ENCODE measurements at places on chromosomes 5 and 9.

GRCh38 chr9:14256588-14256987 is 57.4 kb downstream of the NFIB start:
- no peak for DNase-seq

GRCh38 chr9:121220996-121221663 is 19.5 kb upstream of the RAB14 start:
- no peak for DNase-seq

GRCh38 chr9:114958844-114959235 is 28.4 kb upstream of the TNFSF8 start:
- no peak for DNase-seq

DNA sequence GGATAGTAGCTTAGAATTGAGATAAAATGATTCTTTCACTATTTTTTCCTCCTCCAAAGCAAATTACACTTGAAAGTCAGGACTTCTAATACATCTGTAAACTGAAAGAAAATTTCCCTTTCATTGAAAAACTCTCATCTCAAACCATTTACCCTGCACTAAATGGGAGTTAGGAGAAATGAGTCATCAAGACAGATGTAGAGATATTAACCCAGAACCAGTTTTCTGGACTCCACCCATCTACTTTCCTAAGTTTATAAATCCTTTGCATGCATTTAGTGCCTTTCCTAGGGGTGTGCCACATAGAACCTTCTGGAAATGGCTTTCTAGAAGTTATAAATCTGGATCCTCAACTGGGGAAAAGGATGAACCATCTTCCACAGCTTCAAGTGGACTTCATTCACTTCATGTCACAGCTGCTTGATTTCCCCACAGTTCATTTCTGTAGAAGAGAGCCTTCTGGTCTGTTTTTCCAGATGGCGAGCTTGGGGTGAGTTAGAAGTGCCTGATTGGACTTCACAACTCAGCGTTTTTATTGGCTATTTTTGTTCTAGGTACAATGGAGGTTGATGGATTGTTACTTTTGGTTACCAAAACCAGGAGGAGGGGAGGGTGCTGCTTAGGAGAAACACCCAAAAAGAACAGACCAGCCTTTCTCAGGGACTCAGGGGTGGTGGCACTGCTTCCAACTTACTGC is 72.5 kb upstream of the GPR151 start:
- no peak for DNase-seq

GRCh38 chr5:27325513-27325912 is 287.1 kb upstream of the CDH9 start:
- DNase-seq: no peak

GRCh38 chr5:132905938-132906337 is 32.5 kb downstream of the LEAP2 start:
- no peak for DNase-seq

- no peak for DNase-seq
These were observed 9.9 kb downstream of the S100Z start for GRCh38 chr5:76859591-76860247.

DNA sequence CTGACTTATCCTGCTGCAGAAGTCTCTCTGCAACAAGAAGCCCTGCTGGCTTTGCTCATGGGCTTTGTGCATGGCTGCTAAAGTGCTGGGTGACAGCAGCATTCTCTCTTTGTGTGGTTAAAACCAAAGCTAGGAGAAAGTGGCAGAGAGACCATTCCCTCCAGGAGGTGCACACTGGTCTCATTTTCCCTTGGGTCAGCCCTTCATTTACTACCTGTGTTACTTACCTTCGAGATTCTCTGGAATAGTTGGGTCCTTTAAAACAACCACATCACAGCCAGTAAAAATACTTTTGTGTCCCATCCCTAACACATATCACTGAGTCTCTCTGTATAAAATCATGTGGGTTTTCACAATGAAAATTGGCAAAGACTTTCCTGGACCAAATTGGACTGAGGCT is 315.5 kb downstream of the IRX1 start:
- no peak for DNase-seq

GRCh38 chr9:110626101-110626829 is 42.3 kb upstream of the MUSK start:
- DNase-seq: peak; percentile 63

DNA sequence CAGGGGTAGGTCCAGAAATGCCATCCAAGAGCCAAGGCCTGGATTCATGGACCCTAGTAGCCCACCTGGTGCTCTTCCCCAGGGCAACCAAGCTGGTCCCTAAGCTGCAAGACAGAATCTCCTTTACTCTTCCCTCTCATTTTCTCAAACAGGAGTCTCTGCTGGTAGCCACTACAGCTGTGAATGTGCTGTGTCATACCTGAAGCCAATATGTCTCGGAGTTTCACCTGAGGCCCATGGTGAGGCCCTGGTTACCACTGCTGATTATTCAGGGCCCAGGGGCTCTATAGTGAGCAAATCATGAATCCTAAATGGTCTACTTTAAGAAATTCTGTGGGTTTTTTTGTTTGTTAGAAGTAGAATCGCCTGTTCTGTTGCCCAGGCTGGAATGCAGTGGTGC is 15.9 kb downstream of the CDK7 start:
- DNase-seq: no peak

DNA sequence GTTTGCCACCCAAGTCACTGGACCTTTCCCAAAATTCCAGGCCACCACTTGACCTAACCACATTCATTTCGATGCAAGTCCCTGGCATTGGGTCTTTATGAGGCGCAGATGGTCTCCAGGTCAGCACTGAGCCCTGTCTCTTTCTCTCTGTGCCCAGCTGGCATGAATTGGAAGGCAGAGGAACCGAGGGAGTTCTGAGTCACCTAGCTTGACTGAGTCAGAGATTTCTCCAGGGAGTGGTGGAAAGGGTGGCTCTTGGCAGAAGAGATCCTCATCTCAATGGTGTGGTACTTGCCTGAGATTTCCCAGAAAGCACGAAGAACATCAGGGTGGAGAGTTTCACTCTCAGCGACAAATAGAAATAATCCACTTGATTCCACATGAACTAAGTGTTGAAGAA is 43.8 kb downstream of the WDR36 start:
- DNase-seq: no peak

All from activated CD4-positive, alpha-beta T cell treated with anti-CD3 and anti-CD28 coated beads for 36 hours (primary cell).